RPMI8226 (cell line): ENCODE measurements at places on chromosomes 7 and 10.

- DNase-seq: no peak
These were observed 96.1 kb upstream of the CDK6 start for GRCh38 chr7:92932450-92932849.

DNA sequence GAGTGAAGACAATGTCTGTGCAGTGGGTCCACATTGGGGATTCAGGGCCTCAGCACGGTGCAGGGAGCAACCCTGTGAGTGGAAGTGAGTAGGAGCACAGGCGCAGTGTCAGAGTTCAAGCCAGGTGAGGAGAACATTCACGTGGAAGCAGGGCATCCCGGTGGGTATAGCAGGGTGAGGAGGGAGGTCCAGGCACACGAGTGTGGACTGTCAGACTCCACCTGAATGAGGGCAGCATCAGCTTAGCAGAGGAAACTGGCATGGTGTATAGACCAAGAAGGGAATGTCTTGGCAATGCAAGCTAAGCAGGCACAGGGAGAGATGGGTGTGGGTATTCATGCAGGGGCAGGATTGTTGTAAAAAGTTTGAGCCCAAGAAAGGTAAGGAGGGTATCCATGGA, 15.3 kb upstream of the LRRC72 start:
- no peak for DNase-seq

DNA sequence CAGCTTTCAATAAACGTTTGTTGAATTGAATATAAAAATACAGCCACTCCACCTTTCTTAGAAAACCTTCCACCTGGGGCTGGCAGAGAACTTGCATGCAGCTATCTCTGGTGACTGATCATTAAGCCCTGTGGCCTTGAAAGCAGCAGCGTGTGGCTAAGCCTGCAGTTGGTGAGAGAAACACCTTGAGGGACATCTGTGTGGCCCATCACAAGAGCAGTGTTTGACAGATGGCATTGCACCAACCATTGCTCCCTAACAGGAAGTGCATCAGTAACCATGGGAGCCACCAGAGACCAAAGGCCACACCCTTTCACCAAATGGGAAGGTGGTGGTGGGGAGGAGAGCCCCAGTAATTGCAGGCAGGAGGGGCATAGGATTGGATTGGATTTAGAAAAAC, 22.4 kb downstream of the RHOBTB1 start:
- peak; percentile 43 for DNase-seq

DNA sequence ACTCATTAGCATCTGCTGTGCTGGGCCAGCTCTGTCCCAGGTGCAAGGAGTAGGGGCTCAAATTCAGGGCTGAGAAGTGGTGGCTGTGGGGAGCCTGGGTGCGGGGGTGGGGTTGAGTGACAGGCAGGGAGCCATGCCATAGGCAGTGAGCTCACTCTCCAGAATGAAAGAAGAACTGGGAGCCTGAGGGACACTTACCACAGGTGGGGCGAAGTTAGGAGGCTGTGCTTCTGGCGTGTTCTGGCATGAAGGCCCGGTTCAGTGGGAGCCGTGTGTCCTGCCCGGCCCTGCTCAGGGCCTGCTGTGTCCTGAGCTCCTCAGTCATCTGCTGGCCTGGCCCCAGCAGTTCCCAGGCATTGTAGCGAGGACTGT, 62.5 kb downstream of the MKI67 start:
- DNase-seq: no peak

DNA sequence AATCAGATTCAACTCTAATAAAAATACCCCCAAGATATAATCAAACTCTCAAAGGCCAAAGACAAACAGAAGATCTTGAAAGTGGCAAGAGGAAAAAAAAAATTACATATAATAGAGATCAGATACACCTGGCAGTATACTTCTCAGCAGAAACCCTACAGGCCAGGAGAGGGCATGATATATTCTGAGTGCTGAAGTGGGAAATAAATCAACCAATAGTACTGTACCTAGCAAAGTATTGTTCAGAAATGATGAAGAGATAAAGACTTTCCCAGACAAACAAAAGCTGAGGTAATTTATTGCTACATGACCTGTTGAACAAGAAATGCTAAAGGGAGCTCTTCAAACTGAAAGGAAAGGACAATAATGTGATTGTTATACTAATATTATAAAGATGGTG, 291.9 kb downstream of the SH2D4B start:
- DNase-seq: no peak

- DNase-seq: peak; percentile 97
These were observed 743 bp upstream of the PITRM1 start for GRCh38 chr10:3173171-3173878.

DNA sequence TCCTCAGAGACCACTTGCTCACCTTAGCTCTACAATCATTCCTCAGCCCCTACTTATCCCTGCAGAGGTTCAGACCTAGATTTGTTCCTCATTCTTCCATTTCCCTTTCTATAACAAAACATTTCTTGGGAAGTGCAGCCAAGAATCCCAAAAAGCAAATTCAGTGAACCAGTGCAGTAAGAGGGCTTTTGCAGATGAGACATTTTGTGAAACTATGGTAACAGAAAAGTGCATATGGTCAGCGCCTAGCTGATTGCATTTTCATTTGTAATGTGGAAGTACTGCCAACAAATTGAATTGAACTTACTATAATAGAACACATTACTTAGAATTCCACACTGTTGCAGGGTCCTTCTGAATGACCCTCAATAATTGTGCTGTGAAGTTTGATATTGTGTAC, 18.6 kb downstream of the AGMO start:
- no peak for DNase-seq

DNA sequence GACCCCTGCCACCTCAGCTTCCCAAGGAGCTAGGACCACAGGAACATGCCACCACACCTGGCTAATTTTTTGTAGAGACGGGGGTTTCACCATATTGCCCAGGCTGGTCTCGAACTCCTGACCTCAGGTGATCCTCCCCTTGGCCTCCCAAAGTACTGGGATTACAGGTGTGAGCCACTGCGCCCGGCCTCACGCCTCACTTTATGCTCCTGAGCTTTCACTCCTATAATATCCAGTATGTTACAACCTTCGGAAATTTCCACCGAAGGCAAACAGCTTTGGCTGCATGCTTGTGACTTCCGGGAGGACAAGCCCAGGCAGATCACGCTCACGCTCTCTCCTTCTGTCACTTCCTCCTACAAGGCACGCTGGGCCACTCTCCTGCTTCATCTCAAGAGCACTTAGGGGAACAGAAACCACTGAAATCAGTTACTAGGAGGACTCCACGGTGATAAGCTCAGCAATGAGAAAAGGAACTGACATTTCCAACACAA, 4.4 kb upstream of the MAD1L1 start:
- DNase-seq: no peak
